AG04450 (cell line): ENCODE measurements at places on chromosomes 3 and 15.

GRCh38 chr3:114727373-114727772 lies 419.7 kb downstream of the ZBTB20 start:
- DNase-seq, result no peak

- DNase-seq, result no peak
These were observed 607.2 kb upstream of the MDFIC2 start for GRCh38 chr3:70919661-70920060.

GRCh38 chr3:71066356-71066755 lies 517.2 kb downstream of the FOXP1 start:
- DNase-seq, result no peak

DNA sequence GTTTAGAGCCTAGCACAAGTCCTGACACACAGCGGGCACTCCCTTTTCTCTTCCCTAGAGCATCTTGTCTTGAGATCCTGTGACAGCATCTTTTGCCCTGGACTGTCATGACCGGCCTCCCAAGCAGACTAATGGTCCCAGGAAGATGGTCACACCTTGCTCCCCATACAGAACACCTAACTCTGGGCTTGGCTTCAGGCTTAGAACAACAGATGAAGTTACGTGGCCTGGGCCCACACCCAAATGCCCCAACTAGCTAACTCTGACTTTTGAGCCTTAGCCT lies 781 bp upstream of the IP6K1 start:
- no peak for DNase-seq

DNA sequence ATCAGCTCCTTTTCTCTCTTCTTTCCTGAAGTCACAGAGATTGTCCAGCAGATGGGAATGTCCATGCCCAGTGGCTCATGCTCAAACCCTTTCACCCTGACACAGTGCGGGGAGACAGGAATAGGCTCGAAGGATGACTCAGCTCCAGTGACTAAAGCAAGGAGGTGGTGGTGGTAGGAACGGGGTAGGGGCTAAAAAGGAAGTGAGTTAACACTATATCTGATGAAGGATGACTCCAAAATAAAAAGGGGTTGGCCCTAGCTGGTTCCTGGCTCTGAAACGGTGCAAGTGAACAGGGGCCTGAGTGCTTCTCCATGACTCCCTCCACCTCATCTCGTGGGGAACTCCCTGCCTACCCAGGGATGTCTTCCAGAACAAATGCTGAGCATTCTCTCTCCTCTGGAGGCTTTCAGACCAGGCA lies 167.4 kb upstream of the LPP start:
- DNase-seq, result peak; percentile 55

GRCh38 chr3:57556459-57557084 lies 498 bp downstream of the PDE12 start:
- DNase-seq, result no peak

DNA sequence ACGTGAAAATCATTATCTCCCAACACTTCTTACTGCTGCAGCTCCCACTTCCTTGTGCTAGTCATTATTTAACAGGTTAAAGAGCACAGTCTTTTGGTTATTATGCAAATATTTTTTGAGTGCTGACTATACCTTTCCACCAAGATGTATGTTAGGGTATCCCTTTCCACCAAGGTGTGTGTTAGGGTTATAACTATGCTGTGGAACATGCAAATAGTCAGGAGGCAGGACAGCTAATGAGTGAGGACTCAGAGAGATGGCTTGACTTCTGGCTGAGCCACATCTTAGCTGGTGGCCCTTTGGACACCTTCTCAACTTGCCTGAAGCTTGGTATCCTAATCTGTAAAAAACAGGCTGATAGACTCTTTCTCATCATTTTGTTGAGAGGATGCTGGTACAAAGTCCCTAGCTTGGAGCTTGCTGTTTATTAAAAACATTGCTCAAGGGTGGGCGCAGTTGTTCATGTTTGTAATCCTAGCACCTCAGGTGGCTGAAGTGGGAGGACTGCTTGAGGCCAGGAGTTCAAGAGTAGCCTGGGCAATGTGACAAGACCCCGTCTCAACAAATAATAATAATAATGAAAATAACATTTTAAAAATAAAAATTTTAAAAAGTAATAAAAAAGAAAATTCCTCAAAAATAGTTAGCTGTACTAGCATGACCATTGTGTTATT lies 160.5 kb upstream of the ADAMTS9 start:
- DNase-seq, result no peak

- DNase-seq, result no peak
These were observed 9.1 kb upstream of the SYN2 start for GRCh38 chr3:11995120-11995519.

DNA sequence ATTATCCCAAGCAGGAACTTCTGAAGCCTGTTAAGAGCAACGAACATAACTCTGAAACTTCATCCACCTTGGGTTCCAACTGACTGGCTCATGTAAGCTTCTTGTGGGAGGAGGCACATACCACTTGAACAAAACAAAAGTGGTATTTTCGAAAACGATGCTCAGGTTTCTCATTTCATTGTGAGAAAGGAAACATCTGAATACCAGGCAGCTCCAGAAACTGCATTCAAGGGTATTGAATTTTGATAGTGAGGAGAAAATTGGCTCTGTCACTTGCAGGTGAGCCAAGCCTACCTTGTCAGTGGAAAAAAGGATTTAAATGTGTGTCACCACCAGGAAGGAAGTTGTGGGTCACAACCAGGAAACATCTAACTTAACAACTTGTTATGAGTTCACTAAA lies 218.1 kb upstream of the SATB1 start:
- no peak for DNase-seq

- DNase-seq, result no peak
These were observed 28.6 kb downstream of the KCNAB1 start for GRCh38 chr3:156148946-156149381.

- no peak for DNase-seq
These were observed 7.5 kb upstream of the POLR2M start for GRCh38 chr15:57698991-57699390.

- DNase-seq, result no peak
These were observed 93.4 kb downstream of the XXYLT1 start for GRCh38 chr3:195177422-195178123.

- no peak for DNase-seq
These were observed 607.4 kb downstream of the FHIT start for GRCh38 chr3:60643831-60644230.

DNA sequence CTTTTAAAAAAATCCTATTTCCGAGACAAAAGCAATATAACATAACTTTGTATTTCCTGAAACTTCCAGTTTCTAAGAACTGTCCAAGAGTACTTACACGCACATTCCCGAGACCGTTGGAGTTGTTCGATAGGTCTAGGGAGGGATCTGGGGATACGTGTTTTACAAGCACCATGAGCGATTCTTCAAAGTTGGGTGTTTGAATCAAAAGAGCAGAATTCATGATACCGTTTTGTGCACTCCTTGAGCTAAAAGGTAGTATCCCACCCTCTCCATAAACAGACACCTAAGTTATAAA lies 700 bp upstream of the EDEM1 start:
- no peak for DNase-seq

- DNase-seq, result no peak
These were observed 67.2 kb downstream of the ST6GAL1 start for GRCh38 chr3:186997473-186997939.

GRCh38 chr3:33473813-33474212 lies 33.6 kb upstream of the UBP1 start:
- no peak for DNase-seq

- no peak for DNase-seq
These were observed 37.6 kb upstream of the ANKRD34C start for GRCh38 chr15:79244876-79245275.

DNA sequence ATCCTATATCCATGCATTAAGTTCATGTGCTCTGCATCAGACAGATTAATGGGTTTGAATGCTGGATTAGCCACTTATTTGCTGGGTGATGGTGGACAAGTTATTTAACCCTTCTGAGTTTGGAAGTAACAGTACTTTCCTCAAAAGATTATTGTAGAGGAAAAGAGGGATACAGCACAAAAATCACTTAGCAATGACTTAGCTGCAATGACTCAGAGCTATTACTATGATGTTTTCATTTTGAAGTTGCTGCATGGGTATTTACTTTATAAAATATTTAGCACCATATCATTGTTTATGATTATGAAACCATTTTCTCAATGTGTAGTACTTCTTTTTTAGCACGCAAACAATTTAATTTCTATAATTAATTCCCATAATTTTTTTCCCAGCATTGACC lies 248.4 kb downstream of the MYRIP start:
- DNase-seq, result no peak

DNA sequence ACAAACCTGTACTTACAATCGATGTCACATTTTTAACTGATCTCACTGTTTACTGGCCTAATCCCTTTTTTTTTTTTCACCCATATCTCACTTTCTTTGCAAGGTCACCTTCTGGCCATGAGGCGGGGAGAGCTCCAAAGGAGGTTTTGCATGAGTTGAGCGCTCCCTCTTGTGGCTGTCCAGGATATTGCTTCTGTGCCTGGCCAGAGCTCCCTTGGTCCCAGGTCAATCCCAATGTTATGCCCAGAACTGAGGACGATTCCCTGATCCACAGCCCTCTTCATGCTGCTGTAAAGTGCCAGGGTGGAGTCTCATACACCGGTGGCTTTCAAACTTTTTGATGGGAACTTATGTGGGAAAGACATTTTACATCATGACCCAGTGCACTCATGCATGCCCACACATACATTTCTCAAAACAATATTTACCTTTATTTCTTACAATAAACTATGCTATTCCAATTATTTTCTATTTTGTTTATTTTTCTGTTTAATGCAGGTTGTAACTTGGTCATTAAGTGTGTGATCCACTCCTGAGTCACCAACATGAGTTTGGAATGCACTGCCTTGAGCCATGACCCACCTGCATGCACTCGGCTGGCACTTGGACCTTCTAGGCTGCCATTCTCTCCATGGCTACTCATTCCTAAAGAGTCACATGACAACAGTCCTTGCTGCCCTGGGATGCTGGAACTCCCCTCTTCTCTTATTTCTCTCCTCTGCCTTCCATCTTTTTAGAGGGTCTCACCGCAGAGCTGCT lies 9.6 kb upstream of the SST start:
- DNase-seq, result peak; percentile 24

DNA sequence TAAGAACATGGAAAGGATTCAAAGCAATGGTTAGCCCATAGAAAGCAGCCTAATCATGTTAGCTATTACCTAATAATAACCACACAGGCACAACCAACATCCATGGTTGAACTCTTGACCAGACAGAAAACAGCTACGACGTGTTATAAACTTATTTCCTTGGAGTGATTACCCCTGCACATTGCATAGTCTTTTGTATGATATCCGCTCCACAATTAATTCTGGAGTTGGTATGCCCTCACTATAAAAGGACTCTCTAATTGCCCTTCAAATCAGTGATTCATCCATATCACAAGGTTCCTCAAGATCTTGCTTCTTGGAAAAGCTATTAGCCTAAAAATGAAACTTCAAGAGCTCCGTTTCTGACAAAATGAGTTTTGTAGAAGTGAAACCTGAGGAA lies 117.9 kb downstream of the SYNPR start:
- DNase-seq, result no peak

GRCh38 chr3:175746308-175746707 lies 887.2 kb downstream of the NAALADL2 start:
- no peak for DNase-seq

- no peak for DNase-seq
These were observed 241.9 kb downstream of the NTRK3 start for GRCh38 chr15:88014454-88015160.

- DNase-seq, result no peak
These were observed 20.0 kb upstream of the CMTM6 start for GRCh38 chr3:32522682-32523081.

- peak; percentile 34 for DNase-seq
These were observed 112.6 kb downstream of the DNAJB8 start for GRCh38 chr3:128353991-128354687.

DNA sequence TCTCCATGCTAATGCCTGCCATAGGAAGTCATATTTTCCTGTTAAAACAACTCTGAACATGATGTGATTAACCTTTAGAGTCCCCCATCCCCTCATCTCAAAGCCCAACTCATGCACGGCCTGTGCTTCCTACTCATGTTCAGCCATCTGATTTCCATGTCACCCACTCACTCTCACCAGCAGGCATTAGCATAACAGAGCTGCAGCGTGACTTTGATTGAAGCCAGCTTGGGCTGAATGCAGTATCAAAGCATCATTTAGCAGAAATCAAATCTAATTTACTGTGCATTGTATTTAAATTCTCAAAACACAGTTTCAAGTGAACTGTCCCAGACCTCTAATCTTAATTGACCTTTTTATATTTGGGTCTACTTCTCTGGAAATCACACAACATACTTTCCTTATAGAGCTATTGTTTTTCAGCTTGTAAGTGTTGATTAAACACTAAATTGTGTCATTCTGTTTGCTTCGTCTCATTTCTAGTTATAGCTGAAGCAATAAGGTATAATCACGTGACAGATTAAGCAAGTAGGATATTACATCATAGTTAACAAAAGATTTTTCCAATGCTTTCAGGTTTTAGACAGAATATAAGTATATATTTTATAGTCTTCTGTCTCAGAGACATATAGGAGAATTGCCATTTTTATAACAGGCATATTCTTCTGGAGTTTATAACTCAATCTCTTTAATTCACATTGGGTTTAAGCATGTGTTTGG lies 501.5 kb downstream of the ROBO2 start:
- no peak for DNase-seq

DNA sequence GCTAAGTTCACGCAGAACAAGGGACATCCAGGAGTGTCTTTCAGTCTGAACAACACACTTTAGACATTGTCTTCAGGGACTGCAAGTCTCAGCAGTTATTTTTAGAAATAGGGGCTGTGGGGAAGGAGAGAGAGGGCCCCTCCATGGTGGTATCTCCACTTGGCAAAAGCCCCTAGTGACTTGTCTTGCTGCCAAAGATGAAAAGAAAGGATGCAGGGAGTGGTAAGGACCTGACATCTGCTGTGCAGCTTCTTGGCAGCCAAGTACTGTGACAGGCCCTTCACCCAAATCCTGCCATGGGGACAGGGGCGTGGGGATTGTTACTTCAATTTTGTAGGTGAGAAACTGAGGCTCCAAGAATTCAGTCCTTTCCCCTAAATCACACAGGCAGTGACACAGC lies 21.0 kb upstream of the SEMA6D start:
- DNase-seq, result no peak

- peak; percentile 37 for DNase-seq
These were observed 84.6 kb downstream of the DGKG start for GRCh38 chr3:186277268-186277909.

- DNase-seq, result no peak
These were observed 46.2 kb downstream of the HMCES start for GRCh38 chr3:129324855-129325254.

GRCh38 chr3:108804437-108804836 lies 18.1 kb upstream of the TRAT1 start:
- DNase-seq, result no peak

GRCh38 chr3:148090156-148090555 lies 607.5 kb upstream of the AGTR1 start:
- no peak for DNase-seq
